Cerebellar nuclear complex (tissue), 1 donor: ENCODE measurements at places on chromosomes 12 and 14.

DNA sequence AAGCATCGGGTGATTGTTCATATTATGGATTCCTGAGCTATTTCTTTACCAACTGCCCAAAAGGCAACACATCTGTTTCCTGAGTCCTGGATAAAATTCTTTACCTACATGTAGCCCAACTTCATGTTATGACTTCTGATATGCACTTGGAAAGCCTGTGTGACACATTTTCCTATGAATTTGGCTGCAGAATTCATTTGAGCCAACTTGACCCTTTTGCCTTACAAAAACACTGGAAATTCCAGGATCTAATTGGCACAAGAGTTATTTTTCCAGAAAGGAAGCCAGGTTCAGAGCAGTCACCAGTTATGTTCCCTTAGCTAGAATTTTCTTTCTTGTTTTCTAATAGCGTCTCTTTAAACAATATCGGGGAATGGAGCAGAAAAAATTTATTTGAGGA is 202.5 kb upstream of the LRIG3 start:
- no peak for DNase-seq

DNA sequence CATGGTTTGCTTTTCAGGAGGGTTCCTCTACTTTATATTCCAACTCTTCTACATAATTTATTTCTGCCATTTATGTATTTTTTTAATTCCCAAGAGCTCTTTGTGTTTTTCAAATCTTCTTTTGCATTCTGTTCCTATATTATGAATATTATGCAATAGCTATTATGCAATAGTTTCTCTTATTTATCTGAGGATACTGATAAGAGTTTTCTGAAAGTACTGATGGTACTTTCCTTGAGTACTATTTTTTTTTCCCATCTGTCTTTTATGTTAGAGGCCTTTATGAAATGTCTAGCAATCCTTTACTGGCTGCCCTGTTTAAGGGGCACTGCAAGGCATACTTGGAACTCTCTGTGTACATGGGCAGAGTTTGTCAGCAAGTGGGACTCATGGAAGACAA is 93.4 kb downstream of the SLC41A2 start:
- DNase-seq: no peak

DNA sequence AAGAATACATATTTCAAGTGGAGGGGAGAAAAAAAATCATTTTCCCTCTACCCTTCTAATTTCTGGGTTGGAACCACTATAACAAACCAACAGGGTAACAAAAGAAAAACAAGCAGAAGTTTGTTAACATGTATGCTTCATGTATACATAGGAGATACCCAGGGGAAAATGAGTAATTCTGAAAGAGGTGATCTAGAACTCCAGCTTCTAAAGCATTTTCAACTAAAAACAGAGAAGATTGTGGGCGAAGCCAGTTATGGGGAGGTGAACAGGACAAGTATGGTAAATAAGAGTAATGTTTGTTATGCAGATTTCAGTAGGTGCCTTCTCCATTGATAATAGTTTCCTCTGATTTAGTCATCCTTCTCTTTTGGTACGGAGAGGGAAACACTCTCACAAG is 16.7 kb downstream of the FNTB start:
- DNase-seq: no peak

DNA sequence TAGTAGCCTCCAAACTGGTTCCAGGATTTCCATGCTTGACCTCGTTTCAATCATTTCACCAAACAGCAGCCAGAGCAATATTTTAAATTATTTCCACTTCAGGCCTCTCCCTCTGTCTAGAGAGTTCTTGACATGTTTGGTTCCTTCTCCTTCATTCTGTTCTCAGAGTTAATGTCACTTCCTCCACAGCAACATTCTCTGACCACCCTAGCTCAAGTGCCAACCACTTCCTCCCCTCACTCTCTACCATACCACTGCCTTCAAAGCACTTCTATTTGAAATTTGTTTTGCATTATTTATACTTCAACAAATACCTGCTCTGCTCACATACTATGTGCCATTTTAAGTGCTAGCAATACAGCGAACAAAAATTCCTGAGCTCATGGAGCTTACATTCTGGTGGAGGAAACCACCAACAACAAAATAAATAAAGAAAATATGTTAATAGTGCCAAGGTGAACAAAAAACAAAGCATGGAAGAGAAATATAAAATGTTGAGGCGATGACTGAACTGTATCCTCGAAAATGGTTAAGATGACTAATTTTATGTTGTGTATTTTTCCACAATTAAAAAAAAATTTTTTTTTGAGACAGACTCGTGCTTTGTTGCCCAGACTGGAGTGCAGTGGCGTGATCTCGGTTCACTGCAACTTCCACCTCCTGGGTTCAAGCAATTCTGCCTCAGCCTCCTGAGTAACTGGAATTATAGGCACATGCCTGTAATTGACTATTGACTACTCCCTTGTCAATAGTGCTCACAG is 17.3 kb downstream of the BAZ1A start:
- DNase-seq: no peak

DNA sequence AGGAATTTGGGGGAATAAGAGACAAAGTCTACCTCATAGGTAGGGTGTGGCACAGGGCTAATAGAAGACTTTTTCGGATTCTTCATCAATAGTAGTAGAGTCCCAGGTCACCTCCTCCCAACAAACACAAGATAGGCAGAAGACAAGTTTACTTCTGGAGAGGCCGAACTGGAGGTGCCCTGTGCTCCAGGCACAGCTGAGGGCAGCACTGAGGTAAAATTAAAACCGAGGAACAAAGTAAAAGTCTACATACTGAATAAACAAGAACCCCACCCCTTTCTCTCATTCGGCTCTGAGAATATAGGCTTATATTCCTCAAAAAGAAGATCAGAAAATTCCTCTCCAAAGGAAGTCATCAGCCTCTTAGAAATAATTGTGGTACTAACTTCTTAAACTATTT is 161.5 kb downstream of the SEC23A start:
- DNase-seq: no peak

- no peak for DNase-seq
Observed at GRCh38 chr12:39277416-39277815, 165.5 kb downstream of the KIF21A start.

DNA sequence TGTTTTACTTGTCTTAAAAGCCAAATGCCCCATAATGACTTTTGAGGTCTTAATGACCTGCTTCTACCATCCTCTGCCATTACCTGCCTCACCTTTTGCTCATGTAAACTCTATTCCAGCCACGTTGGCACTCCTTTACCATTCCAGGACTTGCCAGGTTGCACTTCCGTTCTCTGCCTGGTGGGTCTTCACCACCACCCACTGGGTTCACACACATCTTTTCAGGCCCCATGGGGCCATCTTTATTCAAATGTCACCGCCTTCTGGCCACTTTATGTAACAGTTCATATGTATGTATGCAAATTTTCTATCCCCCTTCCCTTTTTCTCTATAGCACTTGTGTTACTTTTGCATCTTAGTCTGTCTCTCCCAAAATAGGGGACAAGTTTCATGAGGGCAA is 57.7 kb downstream of the ATP2A2 start:
- DNase-seq: no peak

DNA sequence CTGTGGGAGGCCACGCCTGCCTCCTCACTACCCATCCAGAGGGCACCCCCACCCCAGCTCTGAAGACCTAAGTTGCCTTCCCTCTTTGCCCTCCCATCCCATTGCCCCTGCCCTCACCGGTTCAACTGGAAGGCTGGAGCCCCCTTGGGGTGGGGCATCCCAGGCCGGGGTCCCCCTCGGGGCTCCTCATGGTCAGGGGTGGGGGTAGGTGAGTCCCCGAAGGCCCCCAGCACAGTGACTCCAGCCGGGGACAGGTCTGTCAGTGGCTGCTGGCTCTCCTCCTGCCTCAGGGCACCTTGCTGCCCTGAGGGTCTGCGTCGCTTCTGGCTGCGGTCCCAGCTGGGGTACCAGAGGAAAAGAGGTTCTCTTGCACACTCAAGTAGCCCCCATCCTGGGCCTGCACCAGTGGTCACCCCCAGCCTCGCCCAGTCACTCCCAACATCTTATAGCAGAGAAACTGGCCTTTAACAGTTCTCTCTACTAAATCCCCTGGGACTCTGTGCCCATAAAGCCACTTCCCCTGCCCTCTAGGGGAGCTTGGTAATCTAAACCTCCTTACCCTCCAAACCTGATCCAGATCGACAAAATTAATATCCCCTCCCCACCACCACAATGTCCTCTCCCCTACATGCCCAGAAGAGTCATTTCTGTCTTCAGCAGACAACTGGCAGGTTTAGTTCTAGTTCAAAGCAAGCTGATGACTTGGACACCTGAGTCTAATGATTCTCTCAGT is 5.1 kb downstream of the PIANP start:
- DNase-seq: no peak

GRCh38 chr12:79058342-79058741 is 193.8 kb downstream of the SYT1 start:
- no peak for DNase-seq

GRCh38 chr14:103067231-103067954 is 10.0 kb upstream of the CDC42BPB start:
- no peak for DNase-seq

DNA sequence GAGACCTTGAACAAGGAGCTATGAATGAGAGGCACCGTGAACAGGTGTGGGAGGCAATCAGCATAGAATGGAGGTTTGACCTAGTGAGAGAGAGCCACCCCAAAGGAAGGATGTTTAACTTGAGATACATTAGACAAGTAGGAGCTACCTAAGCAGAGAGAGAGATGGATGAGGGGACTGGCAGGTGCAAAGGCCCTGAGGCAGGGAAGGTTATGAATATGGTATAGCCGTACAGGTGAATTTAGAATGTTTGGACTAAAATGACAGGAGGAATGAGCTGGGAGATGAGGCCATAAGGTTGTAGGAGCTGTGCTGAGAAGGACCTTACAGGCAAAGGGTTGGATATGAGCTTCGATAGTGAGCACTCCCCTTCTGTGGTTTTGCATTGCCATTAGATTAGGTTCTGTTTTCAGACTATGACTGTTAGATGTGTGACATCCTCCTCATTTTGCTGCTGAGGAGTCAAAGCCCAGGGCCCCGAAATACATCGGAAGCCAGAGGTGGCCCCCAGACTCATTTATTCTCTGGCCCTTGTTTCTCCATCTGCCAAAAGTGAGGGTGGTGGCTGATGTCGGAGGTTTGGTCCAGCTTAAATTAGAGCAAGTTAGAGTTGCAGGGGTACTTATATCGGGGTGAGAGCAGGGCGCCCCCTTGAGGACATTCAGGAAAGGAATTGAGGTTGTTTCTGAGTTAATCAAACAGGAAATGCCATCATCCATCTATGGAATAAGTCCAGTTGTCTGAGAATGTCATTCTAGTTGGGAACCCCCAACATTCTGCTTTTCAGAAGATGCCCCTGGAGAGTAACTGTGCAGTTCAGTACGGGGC is 29.4 kb downstream of the SLC24A4 start:
- DNase-seq: no peak

- no peak for DNase-seq
Observed at GRCh38 chr12:94458877-94459727, 565 bp downstream of the CEP83 start.

- no peak for DNase-seq
Observed at GRCh38 chr14:80784820-80785219, 156.7 kb downstream of the CEP128 start.

DNA sequence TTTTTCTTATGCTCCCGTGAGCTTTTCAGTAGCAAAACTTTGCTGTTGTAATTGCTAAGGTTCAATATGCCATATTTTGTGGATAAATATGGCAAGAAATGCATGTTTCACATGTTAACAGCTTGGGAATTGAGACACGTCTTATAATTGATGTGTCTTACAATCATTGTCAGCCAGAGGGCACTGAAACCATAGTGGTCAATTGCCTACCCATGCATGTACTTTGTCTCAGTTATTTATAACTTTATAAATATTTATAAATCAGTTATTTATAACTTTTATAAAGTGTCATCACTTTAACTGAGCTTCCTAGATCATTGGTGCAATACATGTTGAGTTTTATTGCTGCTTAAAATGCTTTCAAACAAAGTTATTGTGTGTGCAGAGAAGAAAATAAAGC is 82.0 kb downstream of the CATSPERB start:
- no peak for DNase-seq

- no peak for DNase-seq
Observed at GRCh38 chr14:105899071-105899641, 372.8 kb downstream of the TMEM121 start.

GRCh38 chr12:43893670-43894069 is 57.8 kb downstream of the TMEM117 start:
- DNase-seq: no peak

GRCh38 chr14:70415788-70416187 is 1.1 kb downstream of the SYNJ2BP start:
- no peak for DNase-seq

DNA sequence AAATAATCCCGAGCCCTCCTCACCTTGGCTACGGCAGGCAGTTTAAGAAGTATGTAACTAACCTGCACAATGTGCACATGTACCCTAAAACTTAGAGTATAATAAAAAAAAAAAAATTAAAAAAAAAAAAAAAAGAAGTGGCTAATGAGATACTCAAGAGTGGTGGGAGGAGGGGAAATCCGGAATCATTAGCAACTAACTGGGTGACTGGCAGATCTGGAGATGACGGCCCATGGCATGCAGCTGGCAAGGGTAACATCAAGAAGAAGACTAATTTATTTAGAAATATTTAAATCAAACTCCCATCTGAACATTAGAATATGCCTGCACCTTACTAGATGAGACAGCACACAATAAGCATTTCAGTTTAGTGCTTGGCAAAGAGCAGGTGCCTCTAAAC is 52.3 kb upstream of the TMCC3 start:
- no peak for DNase-seq
